ENCODE measurements at places on chromosomes 2 and 18.

DNA sequence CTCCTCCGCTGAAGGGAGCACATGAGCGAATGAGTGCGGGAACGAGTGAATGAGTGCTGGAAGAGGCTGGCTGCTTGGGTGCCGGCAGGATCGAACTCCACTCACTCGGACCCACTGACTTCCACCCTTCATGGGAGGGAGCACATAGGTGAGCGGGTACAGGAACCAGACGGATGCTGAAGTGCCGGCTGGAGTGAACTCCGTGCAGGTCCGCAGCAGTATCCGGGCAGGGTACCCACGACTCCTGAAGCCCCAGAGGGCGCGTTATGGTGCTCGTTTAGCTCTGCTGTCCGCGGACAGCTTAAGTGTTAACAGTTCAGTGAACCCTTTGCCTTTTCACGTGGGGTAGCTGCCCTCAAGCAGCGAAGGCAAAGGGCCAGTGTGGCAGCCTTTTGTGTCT is 23.2 kb downstream of the RPRM start:
- no peak for DNase-seq

- DNase-seq: no peak
These were observed 135.5 kb upstream of the MYT1L start for GRCh38 chr2:2466534-2466933.

GRCh38 chr2:20737505-20737904 is 70.6 kb downstream of the GDF7 start:
- no peak for DNase-seq

GRCh38 chr18:74731097-74731496 is 133.4 kb downstream of the ZNF407 start:
- no peak for DNase-seq

DNA sequence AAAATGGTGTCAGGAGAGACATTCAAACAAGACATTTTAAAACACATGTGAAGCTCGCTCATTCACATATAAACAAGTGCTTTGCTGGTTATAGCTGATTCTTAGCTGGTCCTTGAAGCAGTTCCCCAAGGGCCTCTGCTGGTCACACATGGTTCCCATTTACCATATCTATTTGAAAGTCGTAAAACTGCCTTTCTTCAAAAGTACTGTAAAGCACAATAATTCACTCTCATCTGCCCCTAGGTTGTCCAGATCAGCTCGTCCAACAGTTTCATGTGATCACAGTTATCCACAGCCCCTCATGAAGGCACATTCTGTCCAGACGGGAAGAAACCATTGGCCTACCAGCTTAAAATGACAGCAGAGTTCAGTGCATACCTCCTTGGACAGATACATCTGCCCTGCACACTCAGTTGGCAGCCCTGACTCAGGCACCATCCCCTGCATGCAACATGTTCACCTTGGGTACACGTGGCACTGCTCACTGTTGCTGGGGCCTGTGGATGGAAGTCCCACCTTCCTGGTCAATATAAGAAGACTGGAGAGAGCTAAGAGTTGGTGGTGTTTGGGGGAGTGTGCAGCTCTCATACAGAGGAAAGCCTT is 108.0 kb upstream of the HAAO start:
- no peak for DNase-seq

DNA sequence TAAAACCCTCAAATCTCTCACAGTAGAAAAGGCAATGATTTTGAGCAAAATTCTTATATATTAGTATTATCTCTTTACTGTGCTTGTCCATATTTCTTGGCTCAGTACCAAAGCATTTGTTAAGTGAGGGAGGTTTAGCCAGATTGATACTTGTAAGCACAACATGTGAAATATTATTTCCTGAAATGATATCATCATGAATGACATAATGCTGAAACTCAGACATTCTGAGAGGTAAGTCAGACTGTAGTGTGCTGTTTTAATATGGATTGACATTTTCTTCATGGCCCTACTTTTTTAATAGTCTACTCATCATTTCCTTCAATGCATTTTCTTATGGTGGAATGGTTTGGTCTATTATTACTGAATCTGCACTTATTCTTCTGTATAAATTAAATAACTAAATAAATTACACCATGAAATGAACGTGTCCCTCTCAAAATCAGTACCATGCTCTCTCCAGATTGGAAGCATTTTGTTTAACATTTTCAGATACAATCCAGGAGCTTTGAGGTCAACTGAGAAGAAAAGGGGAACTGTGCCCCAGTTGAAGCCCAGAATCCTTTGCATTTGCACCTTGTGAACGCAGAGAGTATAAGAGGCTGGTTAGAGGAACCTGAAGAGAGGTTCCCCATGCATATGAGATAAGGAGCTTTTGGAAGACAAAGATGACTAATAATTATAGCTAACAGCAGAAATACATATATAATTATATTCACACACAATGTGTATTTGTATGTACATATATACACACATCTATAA is 50.1 kb upstream of the CRACDL start:
- DNase-seq: no peak

DNA sequence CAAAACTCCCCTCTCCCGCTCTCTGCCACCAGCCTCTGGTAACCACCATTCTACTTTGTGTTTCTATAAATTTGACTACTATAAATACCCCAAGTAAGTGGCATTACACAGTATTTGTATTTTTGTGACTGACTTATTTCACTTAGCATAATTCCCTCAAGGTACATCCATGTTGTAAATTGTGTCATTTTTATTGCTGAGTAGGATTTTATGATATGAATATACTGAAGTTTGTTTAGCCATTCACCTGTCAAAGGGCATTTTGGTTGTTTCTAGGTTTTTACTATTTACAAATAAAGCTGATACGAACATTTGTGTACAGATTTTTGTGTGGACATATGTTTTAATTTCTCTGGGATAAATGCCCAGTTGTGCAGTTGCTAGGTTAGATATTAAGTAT is 174.0 kb upstream of the MMADHC start:
- DNase-seq: no peak

DNA sequence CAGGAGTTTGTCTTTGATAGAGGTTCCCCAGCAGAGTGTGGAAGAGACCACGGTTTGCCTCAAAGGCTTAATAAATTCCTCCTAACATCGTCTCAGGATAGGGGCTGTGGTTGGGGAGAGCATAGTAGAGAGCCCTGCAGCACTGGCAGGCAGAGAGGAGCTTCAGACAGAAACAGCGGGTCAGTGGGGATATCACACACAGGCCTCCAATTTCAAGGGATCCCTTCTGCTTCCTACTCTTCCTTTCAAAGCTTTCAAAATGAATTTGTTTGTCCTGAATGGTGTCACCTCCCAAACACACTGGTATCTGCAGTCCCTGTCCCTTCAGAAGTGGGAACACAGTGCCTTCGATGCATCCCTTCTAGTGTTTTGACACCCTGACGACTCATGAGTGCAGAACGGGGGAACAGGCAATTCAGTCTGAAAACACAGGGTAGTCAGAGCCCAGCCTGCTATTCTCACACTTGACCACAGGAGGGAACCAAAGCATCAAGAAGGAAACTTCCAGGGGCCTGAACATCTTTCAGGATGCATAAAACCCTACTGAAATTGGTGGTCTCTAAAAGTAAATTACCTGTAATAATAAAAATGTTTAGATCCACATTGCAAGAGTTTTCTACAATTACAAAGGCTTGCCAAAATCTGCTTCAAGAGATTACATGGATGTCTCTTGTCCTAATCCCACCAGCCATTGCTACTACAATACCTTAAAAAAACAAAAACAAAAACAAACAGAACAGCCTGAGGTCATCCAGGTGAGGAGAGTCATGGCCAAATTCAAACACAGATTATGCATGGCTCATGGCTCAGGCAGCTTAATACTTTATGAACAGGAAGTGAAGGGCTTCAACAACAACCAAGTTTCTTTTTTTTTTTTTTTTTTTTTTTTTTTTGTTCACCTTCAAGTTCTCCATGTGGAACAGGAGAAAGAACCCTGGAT is 49.8 kb downstream of the SLC14A2 start:
- peak; percentile 64 for DNase-seq

DNA sequence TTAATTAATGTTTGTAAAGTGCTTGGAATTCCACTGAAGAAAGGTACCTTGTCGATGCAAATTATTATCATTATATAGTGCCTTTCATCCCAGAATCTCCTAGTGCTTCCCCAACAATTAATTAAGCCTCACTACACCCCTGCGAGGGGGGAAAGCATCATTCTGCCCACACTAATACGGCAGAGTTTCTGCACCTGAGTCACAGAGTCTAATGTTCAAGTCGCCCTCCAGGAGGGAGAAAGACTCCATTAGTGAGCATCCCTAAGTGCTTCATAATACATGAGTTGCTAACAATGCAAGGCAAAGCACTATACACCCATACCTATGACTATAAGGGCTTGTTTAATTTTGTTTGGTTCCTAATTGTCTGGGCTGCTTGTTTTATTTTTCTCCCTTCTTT is 25.4 kb upstream of the NRP2 start:
- no peak for DNase-seq

GRCh38 chr18:2636126-2636631 is 19.3 kb upstream of the SMCHD1 start:
- DNase-seq: no peak

- no peak for DNase-seq
These were observed 28.0 kb upstream of the PMAIP1 start for GRCh38 chr18:59871711-59872362.

DNA sequence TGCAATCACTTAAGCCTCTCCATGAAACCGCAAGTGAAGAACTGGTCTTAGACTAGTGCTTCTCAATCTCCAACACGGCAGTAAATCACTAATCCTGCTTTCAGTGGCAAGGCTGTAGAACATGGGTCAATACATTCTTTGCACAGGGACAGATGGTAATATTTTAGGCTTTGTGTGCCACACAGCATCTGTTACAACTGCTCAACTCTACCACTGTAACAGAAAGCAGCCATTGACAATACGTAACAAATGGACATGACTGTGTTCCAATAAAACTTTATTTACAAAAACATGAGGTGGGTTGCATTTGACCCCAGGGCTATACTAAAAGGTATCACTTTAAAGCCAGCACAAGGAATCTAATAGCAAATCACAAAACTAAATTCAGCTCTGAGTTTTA is 51.1 kb downstream of the RNF152 start:
- DNase-seq: no peak

- no peak for DNase-seq
These were observed 849 bp upstream of the CYP27C1 start for GRCh38 chr2:127220768-127221527.

DNA sequence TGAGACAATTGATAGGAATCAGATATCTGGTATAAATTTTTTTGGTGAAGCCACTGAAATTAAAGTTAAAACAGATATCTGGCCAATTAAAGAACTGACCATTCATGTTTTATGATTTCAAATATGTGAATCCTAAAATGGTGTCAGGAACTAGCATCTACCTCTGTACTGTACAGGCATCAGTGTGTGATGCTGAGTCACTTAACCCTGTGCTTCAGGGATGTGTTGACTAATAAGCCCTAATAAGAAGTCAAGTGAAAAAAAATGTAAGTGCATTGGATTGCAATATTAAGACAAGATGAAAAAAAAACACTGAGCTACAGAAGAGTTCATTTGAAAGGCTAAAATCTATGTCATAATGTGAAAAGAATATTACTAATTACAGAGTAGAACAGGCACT is 9.1 kb upstream of the UNC80 start:
- no peak for DNase-seq

DNA sequence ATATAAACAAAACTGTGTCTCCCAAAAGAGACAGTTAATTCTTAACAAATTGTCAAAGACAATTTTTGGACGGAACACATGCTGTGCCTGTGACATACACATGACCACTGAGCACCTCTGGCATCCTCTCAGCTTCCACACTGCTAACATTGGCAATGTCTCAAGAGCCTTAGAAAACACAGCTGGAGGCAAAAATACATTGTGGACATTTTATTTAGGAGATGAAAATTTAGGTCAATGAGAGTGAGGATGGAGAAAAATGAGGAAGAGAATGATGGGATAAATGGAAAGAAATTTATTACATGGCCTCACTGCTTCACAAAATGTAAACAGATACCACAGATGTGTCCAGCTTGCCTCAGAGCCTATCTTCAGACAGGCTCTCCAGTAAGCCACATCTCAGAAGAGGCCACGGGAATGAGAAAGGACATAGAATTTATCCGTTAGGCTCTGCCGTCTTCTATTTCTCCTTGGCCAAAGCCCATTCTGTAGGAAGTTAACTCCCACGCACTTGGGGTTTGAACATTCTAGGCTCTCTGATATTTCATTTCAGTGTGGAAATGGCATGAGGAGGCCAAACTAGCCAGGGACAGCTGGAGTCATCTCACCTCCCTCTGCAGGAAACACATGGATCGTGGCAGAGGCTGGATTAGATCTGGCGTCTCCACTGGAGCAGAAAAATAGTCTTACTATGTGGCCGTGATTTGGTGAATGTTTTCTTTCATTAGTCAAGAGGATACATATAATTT is 519.4 kb upstream of the DSEL start:
- no peak for DNase-seq

DNA sequence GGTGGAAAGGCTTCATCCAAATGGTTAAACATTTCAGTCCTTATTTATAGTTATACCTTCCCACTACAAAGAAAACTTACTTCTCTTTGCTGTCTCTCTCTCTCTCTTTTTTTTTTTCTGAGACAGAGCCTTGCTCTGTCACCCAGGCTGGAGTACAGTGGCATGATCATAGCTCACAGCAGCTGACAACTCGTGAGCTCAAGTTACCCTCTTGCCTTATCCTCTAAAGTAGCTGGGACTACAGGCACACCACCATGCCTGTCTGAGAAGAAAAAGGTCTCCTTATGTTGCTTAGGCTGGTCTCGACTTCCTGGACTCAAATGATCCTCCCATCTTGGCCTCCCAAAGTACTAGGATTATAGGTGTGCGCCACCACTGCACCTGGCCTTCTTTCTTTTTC is 32.3 kb upstream of the OLA1 start:
- no peak for DNase-seq

DNA sequence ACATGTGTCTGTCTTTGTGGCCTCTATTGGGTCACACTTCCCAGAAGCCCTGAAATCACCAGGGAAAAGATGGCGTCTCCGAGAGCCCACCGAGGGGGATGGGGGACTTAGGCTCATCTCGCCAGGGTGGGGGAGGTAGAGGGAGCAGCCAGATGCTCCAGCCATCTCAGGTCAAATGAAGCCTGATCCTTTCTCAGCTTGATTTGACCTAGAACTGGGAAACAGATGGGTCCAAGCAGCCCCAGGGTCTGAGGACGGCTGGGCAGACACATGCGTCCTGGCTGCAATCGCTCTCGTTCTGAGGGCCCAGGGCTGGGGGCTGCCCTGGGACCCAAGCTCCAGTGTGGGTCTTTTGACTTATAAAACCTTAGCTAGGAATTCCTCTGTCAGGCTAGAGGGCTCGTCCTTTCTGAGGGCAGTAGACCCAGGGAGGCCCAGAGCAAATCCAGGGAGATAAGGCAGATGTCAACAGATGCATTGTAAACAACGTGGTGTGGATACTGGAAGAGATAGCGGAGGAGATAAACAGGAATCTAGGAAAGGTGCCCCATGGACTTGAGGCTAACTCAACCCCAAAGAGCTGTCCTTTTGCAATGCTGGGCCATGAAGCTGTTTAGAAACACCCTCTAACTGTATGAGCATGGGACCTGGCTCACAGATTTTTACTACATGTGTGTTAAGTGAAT is 127.7 kb downstream of the MYCN start:
- DNase-seq: no peak

- DNase-seq: no peak
These were observed 64.1 kb upstream of the NDUFV2 start for GRCh38 chr18:9038277-9038871.

- DNase-seq: no peak
These were observed 1209.3 kb upstream of the CHAC2 start for GRCh38 chr2:52558265-52558664.

All from Panc1 (cell line).